Tibial nerve (tissue), 4 donors: ENCODE measurements at places on chromosomes 3 and 15. TPM values are rescaled to one million over a fixed set of nuclear protein-coding genes. Genes with fewer than 3 reads are reported as not detected.
A peak's percentile ranks its signal among the peaks of the same experiment; 100 is the strongest.

- H3K27me3 ChIP-seq, result no peaks in the 10 kb centered on the region
- H3K36me3 ChIP-seq, result no peaks in the 10 kb centered on the region
- H3K27ac ChIP-seq, result no peak overlapping the region
- H3K4me3 ChIP-seq, result no peak overlapping the region
- DNase-seq, result no peak
These were observed 260.5 kb upstream of the TLE3 start for GRCh38 chr15:70358011-70358819.

Gene ZIC1
- not detected for total RNA-seq

Gene PP2D1
- not detected for total RNA-seq

DNA sequence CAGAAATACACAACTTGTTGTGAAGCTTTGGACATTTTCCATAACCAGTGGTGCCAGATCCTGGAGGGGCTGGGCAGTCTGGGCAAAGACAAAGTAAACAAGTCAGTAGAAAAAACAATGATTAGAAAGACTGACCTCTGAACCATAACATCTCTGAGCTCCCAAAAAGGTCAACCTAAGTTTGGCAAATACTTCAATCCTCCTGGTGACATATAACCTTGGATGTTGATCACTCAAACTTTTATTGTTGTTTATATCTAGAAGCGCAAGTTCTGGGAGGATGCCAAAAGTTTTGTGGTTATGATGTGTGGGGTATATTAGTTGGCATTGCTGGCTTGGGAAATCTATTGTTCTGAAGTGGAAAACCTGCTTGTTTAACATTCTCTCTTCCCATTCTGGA is 257.7 kb downstream of the DIPK2A start:
- no peaks in the 10 kb centered on the region for H3K27me3 ChIP-seq
- H3K4me3 ChIP-seq, result no peak overlapping the region
- H3K4me1 ChIP-seq, result no peaks in the 10 kb centered on the region
- no peaks in the 10 kb centered on the region for H3K36me3 ChIP-seq
- no peak overlapping the region for H3K27ac ChIP-seq

- H3K27ac ChIP-seq, result no peak overlapping the region
- H3K4me3 ChIP-seq, result no peak overlapping the region
- no peaks in the 10 kb centered on the region for H3K4me1 ChIP-seq
- no peaks in the 10 kb centered on the region for H3K27me3 ChIP-seq
- no peaks in the 10 kb centered on the region for H3K36me3 ChIP-seq
These were observed 258.5 kb downstream of the PDCD6IP start for GRCh38 chr3:34056951-34057390.

- H3K27ac ChIP-seq, result no peak overlapping the region
- no peaks in the 10 kb centered on the region for H3K27me3 ChIP-seq
- no peak overlapping the region for H3K4me3 ChIP-seq
- no peaks in the 10 kb centered on the region for H3K4me1 ChIP-seq
- H3K36me3 ChIP-seq, result no peaks in the 10 kb centered on the region
These were observed 28.0 kb upstream of the ARNT2 start for GRCh38 chr15:80375968-80376891.

DNA sequence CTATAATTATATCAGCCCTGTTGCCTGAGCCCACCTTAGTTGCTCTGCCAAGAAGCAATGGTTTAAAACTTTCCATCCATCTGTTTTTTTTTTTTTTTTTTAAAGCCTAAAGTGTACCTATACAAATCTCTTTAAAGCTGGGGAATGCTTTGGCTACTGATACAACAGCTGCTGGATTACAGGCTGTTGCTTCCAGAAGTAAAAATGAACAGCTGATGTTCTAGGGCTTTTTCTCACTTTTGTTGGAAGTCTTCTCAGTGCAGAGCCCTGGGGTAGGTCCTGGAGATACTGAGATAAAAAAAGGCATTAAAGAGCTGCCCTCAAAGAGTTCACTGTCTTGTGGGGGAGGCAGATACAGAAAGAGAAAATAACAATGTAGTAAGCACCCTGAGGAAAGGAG is 218.1 kb downstream of the NLGN1 start:
- no peaks in the 10 kb centered on the region for H3K27me3 ChIP-seq
- no peaks in the 10 kb centered on the region for H3K4me1 ChIP-seq
- H3K4me3 ChIP-seq, result no peak overlapping the region

DNA sequence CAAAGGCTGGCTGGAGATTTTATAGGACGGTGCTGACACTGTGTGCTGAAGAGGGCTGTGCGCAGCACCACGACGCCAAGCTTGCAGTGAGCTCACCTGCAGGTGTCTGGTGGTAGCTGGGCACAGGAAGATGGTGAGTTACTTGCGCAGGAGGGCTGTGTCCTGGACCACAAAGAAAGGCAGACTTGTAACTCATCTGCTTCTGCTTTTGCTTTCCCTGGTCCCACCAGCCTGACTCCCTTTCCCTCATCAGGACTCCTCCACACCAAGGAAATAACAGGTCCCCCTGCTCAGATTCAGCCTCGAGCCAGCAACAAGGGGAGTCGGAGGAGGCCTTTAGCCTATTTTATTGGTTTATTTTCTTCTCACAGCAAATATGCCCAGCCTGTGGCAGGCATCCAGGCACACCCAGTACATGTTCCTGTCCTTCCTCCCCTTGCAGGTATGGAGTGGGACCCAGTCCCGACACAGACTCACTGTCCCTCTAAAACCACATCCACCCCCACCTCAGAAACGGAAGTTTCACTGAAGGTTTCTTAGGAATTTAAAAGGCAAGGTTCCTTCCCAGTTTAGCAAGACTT is 35.6 kb upstream of the FLNB start:
- no peaks in the 10 kb centered on the region for H3K27me3 ChIP-seq
- H3K36me3 ChIP-seq, result no peaks in the 10 kb centered on the region
- no peaks in the 10 kb centered on the region for H3K4me1 ChIP-seq
- H3K4me3 ChIP-seq, result no peak overlapping the region
- no peak for DNase-seq

- no peak overlapping the region for H3K4me3 ChIP-seq
- H3K27ac ChIP-seq, result no peak overlapping the region
- H3K36me3 ChIP-seq, result no peaks in the 10 kb centered on the region
- H3K4me1 ChIP-seq, result no peaks in the 10 kb centered on the region
- H3K27me3 ChIP-seq, result no peaks in the 10 kb centered on the region
These were observed 77.1 kb downstream of the AKAP13 start for GRCh38 chr15:85457392-85457968.

- no peaks in the 10 kb centered on the region for H3K4me1 ChIP-seq
- no peaks in the 10 kb centered on the region for H3K36me3 ChIP-seq
- H3K4me3 ChIP-seq, result no peak overlapping the region
- H3K27me3 ChIP-seq, result no peaks in the 10 kb centered on the region
- no peak for DNase-seq
These were observed 8.1 kb upstream of the MYLK start for GRCh38 chr3:123892195-123892594.

Gene MOBP
- 2.5 TPM for total RNA-seq

GRCh38 chr3:35921718-35922117 is 282.4 kb downstream of the ARPP21 start:
- no peaks in the 10 kb centered on the region for H3K36me3 ChIP-seq
- H3K4me1 ChIP-seq, result no peaks in the 10 kb centered on the region
- H3K27ac ChIP-seq, result no peak overlapping the region
- no peaks in the 10 kb centered on the region for H3K27me3 ChIP-seq

GRCh38 chr15:98653686-98654085 is 5.3 kb downstream of the IGF1R start:
- H3K36me3 ChIP-seq, result no peaks in the 10 kb centered on the region
- H3K4me3 ChIP-seq, result no peak overlapping the region
- H3K4me1 ChIP-seq, result peaks cover 10% of the 10 kb centered on the region
- DNase-seq, result no peak
- no peaks in the 10 kb centered on the region for H3K27me3 ChIP-seq

- H3K4me1 ChIP-seq, result no peaks in the 10 kb centered on the region
- peak within 1 kb of the TSS; percentile 49 for H3K4me3 ChIP-seq
- H3K27me3 ChIP-seq, result no peaks in the 10 kb centered on the region
These were observed at the start of gene MYRIP for GRCh38 chr3:39809181-39809994. Gene MYRIP (plus strand): TSS chr3:39809609. CDS start chr3:39900817, 91,208 bp downstream.

- no peaks in the 10 kb centered on the region for H3K36me3 ChIP-seq
- H3K27me3 ChIP-seq, result no peaks in the 10 kb centered on the region
- no peak overlapping the region for H3K27ac ChIP-seq
- no peak overlapping the region for H3K4me3 ChIP-seq
- H3K4me1 ChIP-seq, result no peaks in the 10 kb centered on the region
These were observed 267.7 kb upstream of the LMCD1 start for GRCh38 chr3:8233938-8234337.

Gene CASR
- not detected for total RNA-seq

Gene LRTM1
- not detected for total RNA-seq

- H3K27me3 ChIP-seq, result no peaks in the 10 kb centered on the region
- DNase-seq, result no peak
- no peaks in the 10 kb centered on the region for H3K36me3 ChIP-seq
- H3K27ac ChIP-seq, result no peak overlapping the region
- no peak overlapping the region for H3K4me3 ChIP-seq
These were observed 42.1 kb upstream of the SLC6A6 start for GRCh38 chr3:14360123-14360881.

Gene BOC
- total RNA-seq, result 56.5 TPM

Gene CIP2A
- total RNA-seq, result 5.7 TPM

GRCh38 chr3:182713743-182714517 is 79.4 kb upstream of the ATP11B start:
- peak; percentile 13 for DNase-seq
- no peak overlapping the region for H3K4me3 ChIP-seq
- no peaks in the 10 kb centered on the region for H3K4me1 ChIP-seq
- no peaks in the 10 kb centered on the region for H3K27me3 ChIP-seq

DNA sequence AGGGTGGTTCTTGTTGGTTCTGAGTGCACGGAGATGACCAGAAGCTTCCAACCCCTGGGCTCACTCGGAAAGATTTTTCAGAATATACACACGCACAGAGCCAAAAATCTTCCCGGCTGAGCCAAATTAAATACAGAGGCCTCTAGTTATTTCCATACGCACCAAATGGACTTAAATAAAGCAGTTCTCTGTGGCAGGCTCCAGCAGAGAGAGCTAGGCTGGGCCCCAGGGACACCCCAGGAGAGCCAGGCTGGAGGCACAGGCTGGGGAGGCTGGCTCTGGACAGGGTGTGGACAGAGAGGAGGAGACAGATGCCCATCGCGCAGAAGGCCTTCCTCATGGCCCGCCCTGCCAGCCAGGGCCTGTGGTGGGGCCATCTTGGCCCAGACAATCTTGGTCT is 115.9 kb downstream of the IQSEC1 start:
- H3K4me1 ChIP-seq, result no peaks in the 10 kb centered on the region
- DNase-seq, result no peak
- no peaks in the 10 kb centered on the region for H3K27me3 ChIP-seq
- H3K4me3 ChIP-seq, result no peak overlapping the region

Gene GPR171
- 0.84 TPM for total RNA-seq

DNA sequence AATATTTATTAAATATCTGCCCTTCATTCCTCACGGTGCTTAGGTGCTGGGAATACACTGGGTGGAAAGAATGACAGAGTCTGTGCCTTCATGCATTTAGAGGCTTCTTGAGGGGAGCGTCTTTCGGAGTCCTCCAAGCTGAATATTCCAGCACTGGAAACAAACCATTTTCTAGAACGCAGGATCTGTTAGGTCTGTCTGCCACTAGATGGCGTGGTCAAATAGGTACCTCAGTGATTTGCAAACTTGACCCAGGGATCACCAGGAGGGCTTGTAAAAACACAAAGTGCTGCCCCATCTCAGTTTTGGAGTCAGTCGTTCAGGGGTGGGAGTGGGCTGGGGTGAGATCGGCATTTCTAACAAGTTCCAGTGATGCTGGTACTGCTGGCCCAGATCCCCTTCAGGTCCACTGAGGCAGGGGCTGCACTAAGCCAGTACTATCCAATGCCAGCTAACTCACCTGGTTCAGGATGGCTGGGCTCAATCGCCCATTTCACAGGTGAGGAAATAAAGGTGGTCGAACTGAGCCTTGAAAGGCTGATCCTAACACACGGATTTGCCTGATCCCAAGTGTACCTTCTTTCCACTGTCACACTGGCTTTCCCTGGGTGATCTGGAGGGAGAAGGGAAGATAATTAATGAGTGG is 14.8 kb downstream of the ARNT2 start:
- H3K4me1 ChIP-seq, result no peaks in the 10 kb centered on the region
- H3K4me3 ChIP-seq, result no peak overlapping the region
- H3K27me3 ChIP-seq, result no peaks in the 10 kb centered on the region
- peak; percentile 19 for DNase-seq
- H3K27ac ChIP-seq, result no peak overlapping the region
- H3K36me3 ChIP-seq, result no peaks in the 10 kb centered on the region

- H3K4me3 ChIP-seq, result no peak overlapping the region
- no peak overlapping the region for H3K27ac ChIP-seq
- H3K4me1 ChIP-seq, result no peaks in the 10 kb centered on the region
- no peak for DNase-seq
- H3K27me3 ChIP-seq, result no peaks in the 10 kb centered on the region
- H3K36me3 ChIP-seq, result peaks cover 16% of the 10 kb centered on the region
These were observed 43.3 kb downstream of the TUBGCP4 start for GRCh38 chr15:43414196-43414595.

Gene PRICKLE2
- 24.5 TPM for total RNA-seq
